ENCODE measurements at places on chromosomes 1 and 21. TPM values are rescaled to one million over a fixed set of nuclear protein-coding genes. Genes with fewer than 3 reads are reported as not detected.

MCOLN3 gene
- 2.3 TPM for total RNA-seq

SERTAD4 gene
- total RNA-seq: 16.7 TPM

ATP1A2 gene
- 0.27 TPM for total RNA-seq

SEMA6C gene
- total RNA-seq: 1.6 TPM

GPR25 gene
- not detected for total RNA-seq

LCE1F gene
- not detected for total RNA-seq

SLC25A44 gene
- 13.8 TPM for total RNA-seq

FCRL5 gene
- not detected for total RNA-seq

Measured in fibroblast of the aortic adventitia (primary cell).